ENCODE measurements at places on chromosomes 13 and 19.

DNA sequence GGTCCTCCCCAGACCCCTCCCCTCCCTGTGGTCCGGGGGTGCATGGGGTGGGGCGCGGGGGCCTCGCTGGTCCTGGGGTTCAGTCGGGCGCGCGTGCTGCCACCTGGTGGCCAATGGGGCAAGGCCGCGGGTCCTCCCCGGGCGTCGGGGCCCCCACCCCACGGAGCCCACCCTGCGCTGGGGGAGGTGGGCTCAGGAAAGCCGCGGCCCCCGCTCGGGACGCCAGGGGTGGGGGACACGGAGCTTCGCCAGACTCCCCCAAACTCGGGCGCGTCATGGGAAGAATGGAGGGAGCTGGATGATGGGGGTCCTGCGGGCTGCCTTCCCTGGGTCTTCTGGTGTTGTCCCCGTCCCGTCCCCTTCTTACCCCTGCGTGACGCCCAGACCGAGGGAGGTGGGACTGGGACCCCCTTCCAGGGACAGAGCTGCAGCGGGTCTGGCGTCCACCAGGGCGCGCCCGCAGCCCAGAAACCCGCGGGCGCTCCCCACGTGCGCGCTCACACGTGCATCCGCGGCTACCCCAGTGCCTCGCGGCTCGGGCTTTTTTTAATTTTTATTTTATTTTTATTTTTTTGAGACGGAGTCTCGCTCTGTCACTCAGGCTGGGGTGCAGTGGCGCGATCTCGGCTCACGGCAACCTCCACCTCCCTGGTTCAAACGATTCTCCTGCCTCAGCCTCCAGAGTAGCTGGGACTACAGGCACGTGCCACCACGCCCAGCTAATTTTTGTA is 19.8 kb upstream of the TCF3 start:
- peak; percentile 92 for DNase-seq

GRCh38 chr13:98706446-98707110 is 45.9 kb downstream of the SLC15A1 start:
- no peak for DNase-seq

DNA sequence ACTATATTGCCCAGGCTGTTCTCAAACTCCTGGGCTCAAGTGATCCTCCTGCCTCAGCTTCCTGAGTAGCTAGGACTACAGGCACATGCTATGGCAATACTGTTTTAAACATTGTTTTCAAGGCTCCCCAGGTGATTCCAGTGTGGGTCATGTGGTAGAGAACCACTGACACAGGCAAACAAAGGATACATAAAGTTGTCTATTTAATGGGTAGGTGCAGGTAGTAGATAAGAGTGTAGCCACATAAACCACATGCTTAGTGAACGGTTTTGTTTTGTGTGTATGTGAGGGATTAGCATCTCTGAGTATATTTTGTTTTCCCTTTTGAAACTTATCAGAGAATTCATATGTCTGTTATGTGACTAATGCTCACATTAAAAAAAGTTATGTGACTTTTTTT is 36.7 kb downstream of the USPL1 start:
- no peak for DNase-seq

DNA sequence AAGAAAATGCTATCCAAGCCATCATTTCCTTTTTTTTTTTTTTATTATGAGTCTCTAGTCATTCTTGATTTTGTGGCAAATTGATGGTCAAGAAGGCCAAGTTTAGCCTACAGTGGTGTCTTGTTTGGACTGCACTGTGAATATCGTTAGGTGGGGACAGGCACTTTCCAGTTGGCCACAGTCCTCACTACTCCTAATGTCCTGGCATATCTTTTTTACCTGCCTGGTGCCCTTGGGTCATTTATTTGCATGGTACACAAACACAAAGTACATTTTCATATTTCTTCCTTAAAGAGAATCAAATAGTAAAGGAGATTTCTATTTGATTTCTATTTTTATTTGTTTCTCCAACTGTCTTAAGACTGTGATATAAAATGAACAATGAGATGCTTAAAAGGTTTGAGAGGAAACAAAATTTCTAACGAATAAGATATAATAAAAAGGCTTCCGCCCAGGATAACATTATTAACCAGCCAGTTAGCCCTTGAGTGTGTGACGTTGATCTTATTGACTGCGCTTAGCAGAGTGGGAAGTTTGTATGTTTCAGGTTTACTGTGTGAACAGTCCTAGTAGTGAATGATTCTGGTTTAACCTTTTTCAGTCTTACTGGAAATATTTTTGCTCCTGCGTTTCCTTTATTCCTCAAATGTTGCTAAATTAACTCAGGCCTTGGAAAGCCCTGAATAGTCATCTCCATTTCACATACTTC is 312.0 kb downstream of the ATP8A2 start:
- DNase-seq = no peak

DNA sequence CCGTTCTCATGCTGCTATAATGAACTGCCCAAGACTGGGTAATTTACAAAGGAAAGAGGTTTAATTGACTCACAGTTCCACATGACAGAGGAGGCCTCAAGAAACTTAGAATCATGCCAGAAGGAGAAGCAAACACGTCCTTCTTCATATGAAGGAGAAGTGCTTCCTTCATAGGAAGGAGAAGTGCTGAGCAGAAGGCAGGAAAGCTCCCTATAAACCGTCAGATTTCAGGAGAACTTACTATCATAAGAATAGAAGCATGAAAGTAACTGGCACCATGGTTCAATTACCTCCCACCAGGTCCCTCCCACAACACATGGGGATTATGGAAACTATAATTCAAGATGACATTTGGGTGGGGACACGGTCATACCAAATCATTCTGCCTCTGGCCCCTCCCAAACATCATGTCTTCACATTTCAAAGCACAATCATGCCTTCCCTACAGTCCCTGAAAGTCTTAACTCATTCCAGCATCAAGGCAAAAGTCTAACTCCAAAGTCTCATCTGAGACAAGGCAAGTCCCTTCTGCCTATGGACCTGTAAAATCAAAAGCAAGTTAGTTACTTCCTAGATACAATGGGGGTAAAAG is 10.6 kb downstream of the ACOD1 start:
- no peak for DNase-seq

GRCh38 chr13:111967572-111968201 is 99.3 kb upstream of the SOX1 start:
- no peak for DNase-seq

DNA sequence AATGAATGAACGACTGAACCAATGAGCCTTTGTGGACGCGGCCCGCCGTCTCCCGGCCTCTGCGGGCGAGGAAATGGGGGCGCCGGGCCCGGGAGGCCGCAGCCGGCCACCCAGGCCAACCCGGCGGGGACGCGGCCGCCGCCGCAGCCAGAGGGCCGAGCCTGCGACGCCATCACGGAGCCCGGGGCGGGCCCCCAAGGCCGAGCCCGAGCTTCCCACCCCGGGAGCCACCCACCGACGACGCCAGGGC is 216 bp downstream of the SUGP2 start:
- DNase-seq = no peak

GRCh38 chr13:39787086-39787487 is 131.6 kb downstream of the COG6 start:
- DNase-seq = no peak

GRCh38 chr13:35706721-35707120 is 230.2 kb upstream of the MAB21L1 start:
- no peak for DNase-seq

GRCh38 chr19:30227661-30228112 is 144.5 kb upstream of the ZNF536 start:
- DNase-seq = peak; percentile 39

- no peak for DNase-seq
These were observed 158.3 kb downstream of the FOXO1 start for GRCh38 chr13:40508127-40508526.

DNA sequence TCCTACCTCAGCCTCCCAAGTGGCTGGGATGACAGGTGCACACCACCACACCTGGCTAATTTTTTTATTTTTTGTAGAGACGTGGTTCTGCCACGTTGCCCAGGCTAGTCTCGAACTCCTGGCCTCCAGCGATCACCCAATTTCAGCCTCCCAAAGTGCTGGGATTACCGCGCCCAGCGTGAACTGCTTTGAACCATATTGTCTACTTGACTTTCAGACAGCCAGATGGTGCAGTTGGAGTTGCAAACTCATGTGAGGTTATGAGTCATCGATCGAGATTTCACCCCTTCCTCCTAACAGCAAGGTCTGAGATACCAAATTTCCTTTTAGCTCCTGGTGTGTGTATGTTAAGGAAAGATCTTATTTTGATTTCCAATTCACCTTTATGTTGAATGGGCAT is 2.7 kb downstream of the SLC27A1 start:
- DNase-seq = no peak

DNA sequence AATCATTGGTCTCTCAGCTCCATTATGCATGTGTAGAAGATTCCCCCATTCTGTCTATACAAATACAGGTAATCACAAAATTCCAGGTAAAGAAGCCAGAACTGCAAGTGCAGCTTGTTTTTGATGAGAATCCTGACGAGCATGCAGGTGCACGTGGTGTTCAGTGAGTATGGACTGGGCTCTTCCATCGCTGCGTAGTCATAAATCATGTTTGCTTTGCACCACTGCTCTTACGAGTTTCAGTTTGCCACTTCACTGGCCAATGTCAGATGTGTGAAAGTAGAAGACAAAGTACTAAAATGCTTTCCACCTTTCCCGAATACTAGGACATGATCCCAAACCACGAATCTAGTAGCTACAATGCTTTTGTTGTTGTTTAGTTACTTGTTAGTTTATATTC is 390.7 kb downstream of the LIG4 start:
- no peak for DNase-seq

DNA sequence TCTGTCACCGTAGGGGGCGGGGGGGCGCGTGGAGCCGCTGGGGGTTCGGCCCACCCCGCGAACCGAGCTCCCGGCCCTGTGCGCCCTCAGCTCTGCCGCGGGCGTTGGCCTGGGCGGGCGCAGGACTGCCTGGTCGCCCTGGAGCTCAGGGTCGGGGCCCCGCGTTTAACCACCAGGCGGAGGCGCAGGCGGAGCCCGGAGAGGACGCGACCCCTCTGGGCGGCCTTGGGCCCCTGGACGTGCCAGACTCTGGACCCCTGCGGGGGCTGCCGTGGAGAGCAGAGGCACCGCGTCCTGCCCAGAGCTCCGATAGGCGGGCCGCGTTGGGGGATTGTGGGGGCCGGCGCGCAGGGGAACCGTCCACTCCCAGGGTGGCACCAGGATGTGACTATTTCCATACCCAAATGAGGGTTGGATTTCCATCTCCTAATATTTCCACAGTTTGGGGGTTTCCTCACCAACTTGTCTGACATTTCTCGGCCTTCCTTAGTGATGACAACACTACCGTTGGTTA is 13.0 kb upstream of the USP29 start:
- no peak for DNase-seq

- no peak for DNase-seq
These were observed 3.6 kb downstream of the TNFSF11 start for GRCh38 chr13:42577538-42577937.

DNA sequence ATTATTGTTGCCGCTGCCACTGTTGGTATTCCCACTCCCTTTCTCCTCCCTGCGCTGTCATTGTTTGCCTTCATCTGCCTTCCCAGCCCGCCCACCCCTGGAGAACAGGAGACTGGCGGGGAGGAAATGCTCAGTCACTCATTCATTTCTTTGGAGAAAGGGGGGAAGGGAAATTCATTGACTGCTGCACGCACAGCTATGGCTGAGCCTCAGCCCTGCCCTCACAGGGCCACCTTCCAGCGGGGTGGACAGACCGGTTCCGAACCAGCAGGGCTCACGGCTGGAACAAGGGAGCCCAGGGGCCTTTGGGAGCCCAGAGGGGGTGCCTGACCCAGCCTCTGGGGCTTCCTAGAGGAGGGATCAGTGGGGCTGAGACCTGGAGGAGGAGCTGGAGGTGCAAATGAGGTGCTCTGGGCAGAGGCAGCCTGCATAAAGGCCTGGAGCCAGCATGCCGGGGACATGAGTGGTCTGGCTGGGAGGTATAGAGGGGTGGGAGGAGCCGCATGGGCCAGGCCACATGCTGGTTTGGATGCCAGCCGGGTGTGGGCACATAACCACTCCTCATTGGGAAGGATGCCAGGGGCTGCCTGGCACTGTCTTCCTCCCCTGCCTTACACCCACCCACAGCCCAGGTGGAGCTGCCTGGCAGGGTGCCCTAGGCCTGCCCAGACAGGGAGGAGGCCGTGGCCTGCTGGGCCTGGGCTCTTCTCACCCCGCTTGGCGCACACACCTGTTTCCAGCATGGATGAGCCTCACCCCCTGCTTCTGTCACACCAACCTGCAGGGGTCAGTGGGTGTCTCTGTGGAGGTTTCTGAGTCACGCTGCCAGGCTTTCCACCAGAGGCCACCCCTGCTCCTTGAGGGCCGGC is 26.8 kb downstream of the PPP5C start:
- peak; percentile 96 for DNase-seq

DNA sequence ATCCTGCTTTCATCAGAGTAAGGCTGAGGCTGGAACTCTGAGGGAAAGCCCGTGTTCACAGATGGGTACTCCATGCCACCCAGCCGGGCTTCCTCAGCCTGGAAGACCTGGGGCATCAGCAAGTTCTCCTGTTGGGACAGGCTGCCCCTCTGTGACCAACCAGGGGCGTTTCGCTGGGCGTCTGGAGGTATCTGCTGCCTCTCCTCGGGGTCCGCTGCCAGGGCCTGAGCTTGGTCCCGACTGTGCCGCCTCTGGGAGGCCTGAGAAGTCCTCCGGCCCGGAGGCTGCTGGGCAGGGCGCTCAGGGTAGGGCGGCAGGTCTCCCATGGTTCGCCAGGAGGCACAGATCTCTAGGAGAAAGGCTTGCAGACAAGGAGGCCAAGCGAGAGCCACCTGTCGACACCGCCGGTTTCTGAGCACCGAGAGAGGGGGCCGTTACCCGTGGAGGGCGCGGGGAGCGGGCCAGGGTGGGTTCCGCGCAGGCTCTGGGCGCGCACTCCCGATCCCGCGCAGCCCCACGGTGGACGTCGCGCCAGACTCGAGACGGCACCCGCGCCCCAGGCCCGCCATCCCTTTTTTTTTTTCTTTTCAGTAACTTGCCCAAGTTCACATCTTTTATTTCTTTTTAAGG is at the start of gene RSPH6A:
Gene RSPH6A (minus strand): TSS at position 458 of the 630 bp plus-strand sequence. CDS start 132 bp downstream, at position 326.
- DNase-seq = peak; percentile 77

- DNase-seq = no peak
These were observed 195.3 kb downstream of the USP12 start for GRCh38 chr13:26976313-26976712.

- DNase-seq = no peak
These were observed 31.8 kb upstream of the EHD2 start for GRCh38 chr19:47681388-47681787.

- DNase-seq = no peak
These were observed 1.9 kb downstream of the COX6B2 start for GRCh38 chr19:55352549-55353145.

DNA sequence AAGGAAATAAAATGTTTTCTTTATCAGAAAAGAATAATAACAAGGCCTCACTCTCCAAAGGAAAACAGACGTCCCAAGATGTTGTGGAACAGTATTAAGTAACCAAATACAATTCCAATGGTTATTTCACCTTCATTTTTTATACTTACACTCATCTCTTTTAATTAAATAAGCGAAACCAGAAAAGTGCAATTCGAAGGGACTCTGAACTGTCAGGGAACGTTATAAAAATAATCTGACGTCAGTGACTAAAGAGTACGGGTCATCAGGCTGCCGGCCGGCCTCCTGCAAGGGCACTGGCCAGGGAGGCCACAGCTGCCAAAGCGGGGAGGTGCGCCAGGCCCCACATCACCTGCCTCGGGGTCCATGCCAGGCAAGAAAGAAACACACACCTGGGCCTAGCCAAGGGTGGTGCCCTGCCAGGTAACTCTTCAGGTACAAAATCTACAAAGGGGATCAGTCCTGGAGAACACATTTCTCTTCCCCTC is 61.2 kb downstream of the CDADC1 start:
- DNase-seq = no peak

GRCh38 chr19:55443824-55444480 is 852 bp upstream of the SHISA7 start:
- no peak for DNase-seq

GRCh38 chr19:55319785-55320184 is 5.4 kb downstream of the TMEM150B start:
- no peak for DNase-seq
